ENCODE measurements at places on chromosomes 12 and 14.
A peak's percentile ranks its signal among the peaks of the same experiment; 100 is the strongest.

DNA sequence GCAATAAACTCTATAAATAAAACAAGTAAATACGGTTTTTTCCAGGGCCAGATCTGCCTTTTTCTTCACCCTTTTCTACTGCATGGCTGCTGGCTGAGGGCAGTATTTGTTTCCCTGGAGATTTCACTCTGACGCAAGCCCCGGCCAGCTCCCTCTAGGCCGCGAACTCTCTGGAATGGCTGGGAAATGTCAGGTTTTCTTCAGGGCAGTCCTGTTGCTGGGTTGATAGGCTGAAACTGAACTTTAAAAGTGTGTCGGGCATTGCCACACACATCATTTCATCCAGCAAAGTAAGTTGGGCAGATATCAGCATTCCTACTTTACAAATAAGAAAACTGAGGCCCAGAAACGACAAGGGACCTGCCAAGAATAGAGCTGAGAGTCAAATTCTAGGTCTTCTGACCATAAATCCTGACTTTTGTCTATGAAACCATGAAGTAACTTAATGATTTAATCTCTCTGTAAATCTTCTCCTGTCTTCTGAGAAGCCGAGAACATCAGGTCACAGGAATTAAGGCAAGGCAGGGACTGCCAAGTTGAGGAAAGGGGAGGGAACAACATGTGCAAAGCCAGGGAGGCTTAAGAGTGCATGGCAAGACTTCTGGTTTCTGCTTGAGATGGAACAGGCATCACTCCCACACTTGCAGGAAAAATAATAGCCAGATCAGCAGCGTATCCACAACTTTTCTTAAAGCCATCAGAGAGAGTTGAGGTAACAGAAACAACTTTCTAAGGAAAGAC lies 205.0 kb upstream of the CCDC196 start:
- DNase-seq = no peak

DNA sequence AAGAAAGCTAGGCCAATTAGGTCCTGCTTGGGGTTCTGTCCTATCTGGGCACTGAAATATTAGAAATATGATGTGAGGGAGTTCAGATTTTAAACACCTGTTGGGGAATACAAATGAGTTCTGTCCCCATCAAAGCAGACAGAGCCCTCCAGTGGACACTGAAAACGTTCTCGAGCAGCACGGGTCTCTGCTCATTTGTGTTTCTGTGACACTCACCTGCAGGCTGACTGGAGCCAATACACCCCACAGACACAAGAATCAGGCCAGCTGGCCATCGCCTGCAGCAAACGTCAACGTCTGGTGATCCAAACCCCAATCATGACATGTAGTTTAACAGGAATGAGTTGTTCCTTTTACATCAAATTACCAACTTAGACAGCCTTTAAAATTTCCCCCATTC lies 493.4 kb upstream of the TMEM132C start:
- no peak for DNase-seq

GRCh38 chr12:43099691-43100163 lies 452.3 kb downstream of the ADAMTS20 start:
- DNase-seq = no peak

- DNase-seq = no peak
Observed at GRCh38 chr12:22982635-22983034, 357.7 kb downstream of the ETNK1 start.

DNA sequence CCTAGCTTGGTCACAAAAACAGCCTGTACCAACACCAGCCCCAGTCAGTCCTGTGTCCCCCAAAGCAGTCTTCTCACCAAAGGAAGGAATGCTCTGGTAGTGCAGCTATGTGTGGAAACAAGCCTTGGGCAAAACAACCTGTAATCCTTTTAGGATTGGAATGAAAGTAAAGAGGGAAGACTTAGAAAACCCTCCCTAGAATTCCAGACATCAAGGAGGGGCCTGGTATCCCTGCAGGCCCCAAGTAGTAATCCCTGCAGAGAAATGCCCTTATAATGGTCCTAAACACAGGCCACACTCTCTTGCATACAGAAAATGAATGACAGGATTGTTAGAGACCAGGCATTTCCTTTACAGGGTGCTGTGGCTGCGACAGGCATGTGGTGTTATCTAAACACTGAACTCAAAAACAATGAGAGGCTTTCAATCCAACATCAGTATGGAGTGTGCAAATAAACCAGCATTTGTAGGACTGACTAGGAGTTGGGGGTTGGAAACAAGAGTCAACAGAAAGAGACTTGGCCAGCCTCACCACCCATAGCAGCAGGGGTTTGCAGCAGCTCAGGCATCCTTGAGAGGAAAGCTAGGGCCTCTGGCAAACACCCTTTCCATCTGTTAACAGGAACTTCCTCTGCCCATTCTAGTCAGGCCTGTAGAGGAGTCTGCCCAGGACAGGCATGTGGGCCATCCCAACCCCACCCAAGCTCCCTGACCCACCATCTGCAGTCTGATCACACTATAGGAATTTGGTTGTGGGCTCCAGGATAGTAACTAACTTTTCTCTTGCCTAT lies 59.1 kb downstream of the DCAF5 start:
- no peak for DNase-seq

GRCh38 chr14:30656190-30656632 lies 34.1 kb downstream of the SCFD1 start:
- DNase-seq = peak; percentile 28

- peak; percentile 35 for DNase-seq
Observed at GRCh38 chr14:101761881-101762529, 496 bp downstream of the PPP2R5C start.

GRCh38 chr12:46049665-46050064 lies 59.3 kb upstream of the SCAF11 start:
- DNase-seq = no peak

DNA sequence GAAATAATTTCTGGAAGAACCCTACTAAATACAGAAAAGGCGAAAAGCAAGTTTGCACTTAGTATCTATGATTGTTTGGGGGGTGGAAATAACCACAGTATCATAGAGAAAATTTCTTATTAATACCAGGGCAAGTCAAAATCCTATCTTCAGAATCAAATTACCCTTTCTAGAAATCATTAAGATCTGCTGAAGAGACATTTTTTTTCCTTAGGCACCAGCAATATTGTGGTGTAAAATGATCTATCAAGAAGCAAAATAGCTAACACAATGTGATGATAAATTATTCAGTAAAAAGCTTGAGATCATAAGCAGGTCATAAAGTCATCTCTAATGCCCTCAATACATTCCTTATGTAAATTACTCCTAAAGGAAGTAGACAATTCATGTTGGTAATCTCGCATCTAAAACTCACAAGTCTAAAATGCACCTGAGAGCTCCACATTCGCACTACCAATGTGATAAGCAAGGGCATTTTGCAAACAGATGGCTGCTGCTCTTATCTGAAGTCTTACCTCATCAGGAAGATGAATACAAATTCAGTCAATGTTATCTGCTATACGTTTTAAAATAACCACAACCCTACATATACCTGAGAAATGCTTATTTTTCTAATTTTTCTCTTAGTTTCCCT lies 14.6 kb downstream of the HEATR5A start:
- DNase-seq = no peak

- DNase-seq = no peak
Observed at GRCh38 chr14:22542360-22542759, 46.7 kb downstream of the DAD1 start.

DNA sequence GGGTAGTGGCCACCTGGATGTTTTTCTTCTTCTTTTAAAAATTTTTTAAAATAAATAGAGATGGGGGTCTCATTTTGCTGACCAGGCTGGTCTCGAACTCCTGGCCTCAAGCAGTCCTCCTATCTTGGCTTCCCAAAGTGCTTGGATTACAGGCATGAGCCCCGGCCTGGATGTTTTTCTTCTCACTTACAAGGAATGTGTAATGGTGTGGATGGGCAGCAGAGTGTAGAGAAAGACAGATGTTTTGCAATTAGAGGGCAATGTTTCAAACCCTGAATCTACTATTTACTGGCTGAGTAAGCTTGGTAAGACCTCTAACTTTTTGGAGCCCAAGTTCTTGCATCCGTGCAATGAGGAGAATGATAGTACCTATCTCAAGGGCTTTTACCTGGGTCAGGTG lies 48.1 kb downstream of the ADCK1 start:
- no peak for DNase-seq

- no peak for DNase-seq
Observed at GRCh38 chr14:51129130-51129529, 34.2 kb upstream of the TRIM9 start.

- no peak for DNase-seq
Observed at GRCh38 chr12:121750507-121750955, 38.0 kb downstream of the TMEM120B start.

DNA sequence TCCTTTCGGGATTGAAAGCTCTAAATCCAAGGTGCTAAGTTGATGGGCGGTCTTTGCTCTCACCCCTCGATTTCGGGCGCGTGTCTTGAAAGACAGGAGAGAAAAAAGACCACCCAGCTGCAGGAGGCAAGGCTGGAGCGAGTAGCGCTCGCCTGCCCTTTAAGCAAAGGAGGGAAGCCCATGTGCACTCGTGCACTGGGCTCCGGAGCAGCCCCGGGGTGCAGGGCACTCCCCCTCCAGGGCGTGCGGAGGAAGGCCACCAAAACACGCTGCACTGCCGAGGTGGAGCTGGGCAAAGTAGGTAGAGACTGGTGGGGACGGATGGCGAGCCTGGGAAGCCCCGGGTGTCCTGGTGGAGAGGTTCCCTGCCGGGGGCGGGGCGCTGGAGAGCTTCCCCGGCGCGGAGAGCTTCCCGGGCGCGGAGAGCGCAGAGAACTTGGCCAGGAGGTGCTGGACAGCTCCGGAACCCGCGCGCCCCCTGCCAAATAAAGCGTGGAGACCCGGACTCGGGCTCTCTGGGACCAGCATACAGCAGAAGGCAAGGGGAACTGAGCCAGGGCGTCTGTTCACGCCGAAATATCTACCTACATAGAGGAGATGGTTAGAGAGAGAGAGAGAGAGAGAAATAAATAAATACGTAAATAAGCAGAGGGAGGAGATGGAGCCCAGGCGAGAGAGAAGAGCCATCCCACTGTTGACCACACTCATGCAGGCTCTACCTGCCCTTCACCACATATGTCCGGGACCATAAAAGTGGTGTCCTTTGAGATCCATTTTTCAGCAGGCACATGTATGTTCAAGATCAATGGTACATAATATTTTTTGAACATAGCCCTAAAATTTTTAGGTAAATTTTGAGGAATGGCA lies 662 bp upstream of the NELL2 start:
- peak; percentile 48 for DNase-seq

DNA sequence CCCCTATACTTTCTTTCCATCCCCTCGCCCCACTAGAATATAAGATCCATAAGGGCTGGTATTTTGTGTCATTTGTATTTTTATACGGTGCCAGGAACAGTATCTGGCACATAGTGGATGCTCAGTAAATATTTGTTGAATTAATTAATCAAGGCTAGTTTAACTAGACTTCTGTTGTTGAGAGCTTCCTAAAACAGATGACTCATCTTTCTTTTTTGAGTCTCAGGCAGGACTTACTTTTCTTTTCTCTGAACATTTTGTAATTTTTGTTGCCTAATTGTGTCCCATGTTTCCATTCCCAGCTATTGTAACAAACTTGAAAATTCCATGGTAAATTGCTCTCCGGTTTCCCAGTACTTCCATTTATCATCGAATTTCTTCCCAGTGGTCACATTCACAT lies 16.7 kb downstream of the STK38L start:
- DNase-seq = no peak

- no peak for DNase-seq
Observed at GRCh38 chr12:93550748-93551611, 21.5 kb upstream of the SOCS2 start.

GRCh38 chr14:74864198-74864597 lies 11.7 kb downstream of the PROX2 start:
- no peak for DNase-seq

DNA sequence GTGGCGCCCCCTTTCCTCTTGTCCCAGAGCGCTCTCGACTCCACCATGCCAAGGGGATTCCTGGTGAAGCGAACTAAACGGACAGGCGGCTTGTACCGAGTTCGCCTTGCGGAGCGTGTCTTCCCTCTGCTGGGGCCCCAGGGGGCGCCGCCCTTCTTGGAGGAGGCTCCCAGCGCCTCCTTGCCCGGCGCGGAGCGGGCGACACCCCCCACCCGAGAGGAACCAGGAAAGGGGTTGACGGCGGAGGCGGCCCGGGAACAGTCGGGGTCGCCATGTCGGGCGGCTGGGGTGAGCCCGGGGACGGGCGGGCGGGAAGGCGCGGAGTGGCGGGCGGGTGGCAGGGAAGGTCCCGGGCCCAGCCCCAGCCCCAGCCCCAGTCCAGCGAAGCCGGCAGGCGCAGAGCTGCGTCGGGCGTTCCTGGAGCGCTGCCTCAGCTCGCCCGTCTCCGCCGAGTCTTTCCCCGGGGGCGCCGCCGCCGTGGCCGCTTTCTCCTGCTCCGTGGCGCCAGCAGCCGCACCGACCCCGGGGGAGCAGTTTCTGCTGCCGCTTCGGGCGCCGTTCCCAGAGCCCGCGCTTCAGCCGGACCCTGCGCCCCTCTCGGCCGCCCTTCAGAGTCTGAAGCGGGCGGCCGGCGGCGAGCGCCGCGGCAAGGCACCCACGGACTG lies 376 bp downstream of the INSM2 start:
- peak; percentile 7 for DNase-seq

GRCh38 chr12:57850854-57851430 lies 4.4 kb upstream of the CTDSP2 start:
- DNase-seq = peak; percentile 14

DNA sequence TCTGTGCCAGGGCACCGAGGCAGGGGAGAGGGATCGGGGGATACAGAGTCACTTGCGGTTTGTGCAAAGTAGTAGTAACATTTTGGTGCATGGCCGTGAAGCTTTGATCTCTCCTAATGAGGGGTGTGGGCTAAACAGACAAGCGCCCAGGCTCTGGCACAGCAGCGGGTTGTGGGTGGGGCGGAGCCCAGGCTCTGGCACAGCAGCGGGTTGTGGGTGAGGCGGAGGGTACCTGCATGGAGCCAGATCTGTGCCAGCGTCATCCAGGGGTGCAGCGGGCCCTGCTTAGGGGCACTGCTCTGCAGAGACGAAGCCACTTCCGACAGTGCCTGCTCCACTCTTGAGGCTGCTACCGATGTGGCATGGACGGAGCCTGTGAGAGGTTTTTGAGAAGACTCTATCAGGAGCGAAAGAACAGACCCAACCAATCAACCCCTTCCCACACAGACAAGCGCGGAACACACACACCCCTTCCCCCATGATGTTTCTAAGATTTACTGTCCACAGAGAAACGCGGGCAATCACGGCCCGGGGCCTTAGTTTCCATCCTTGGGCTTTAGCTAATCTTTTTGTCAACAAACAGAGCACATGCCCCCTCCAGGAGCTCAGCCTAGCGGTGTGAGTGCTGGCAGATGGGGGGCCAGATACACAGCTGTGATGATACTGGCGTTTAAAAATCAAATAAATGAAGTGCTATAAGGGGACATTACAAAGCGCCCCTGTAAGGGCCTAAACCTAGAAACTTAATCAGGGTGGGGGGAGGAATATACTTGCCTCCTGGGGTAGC lies 196.6 kb downstream of the CALM1 start:
- DNase-seq = no peak

- DNase-seq = no peak
Observed at GRCh38 chr12:54689034-54689372, 40.8 kb upstream of the DCD start.

DNA sequence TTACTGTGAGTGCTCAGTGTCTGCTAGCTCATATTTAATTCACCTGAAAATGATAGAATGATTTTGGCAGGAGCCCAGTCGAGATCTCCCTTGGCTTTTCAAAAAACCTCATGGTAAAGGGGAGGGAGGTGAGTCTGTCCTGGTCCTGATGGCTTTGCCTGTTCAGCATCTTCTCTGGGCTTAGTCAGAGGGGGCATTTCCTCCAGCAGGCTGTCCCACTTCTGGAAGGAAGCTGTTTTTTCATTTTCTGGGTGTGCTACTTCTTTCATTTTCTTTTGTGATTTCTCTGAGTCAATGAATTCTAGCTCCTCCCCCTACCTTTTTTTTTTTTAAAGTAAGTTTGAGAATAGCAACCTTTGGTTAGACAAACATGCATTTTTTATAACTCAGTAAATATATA lies 58.8 kb downstream of the TMX1 start:
- peak; percentile 20 for DNase-seq
